ENCODE measurements at places on chromosomes 6 and 20. TPM values are rescaled to one million over a fixed set of nuclear protein-coding genes. Genes with fewer than 3 reads are reported as not detected.

Gene SCGN
- total RNA-seq, result not detected

Gene RWDD2A
- total RNA-seq, result 1.5 TPM

DNA sequence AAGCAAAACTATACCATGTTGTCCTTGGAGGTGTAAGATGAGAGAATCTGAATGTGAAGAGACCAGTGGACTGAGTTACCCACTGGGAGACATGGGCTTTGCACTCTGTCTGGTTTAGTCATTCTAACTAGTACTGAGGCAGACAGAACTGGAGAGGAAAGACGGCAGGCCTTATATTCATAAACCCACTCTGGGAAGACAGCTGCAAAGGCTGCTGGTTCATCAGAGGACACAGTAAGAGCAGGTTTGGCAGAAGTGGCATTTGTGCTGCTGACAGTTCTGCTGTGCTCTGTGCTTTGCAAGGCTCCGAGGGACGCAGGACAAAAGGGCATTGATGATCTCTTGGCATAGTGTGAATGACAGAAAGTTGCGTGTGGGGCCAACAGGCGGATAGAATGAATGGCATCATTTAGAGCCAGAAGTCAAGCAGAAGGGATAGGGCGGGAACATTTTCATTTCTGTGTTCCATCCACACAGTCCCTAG lies 142.3 kb upstream of the TENT5A start:
- H3K4me3 ChIP-seq, result no peak overlapping the region
- no peaks in the 10 kb centered on the region for H3K27me3 ChIP-seq
- no peaks in the 10 kb centered on the region for H3K4me1 ChIP-seq
- no peak overlapping the region for H3K27ac ChIP-seq

- no peak for DNase-seq
- no peaks in the 10 kb centered on the region for H3K4me1 ChIP-seq
- H3K4me3 ChIP-seq, result no peak overlapping the region
- no peak overlapping the region for H3K27ac ChIP-seq
Observed at GRCh38 chr6:68628161-68628560, 6.9 kb upstream of the ADGRB3 start.

DNA sequence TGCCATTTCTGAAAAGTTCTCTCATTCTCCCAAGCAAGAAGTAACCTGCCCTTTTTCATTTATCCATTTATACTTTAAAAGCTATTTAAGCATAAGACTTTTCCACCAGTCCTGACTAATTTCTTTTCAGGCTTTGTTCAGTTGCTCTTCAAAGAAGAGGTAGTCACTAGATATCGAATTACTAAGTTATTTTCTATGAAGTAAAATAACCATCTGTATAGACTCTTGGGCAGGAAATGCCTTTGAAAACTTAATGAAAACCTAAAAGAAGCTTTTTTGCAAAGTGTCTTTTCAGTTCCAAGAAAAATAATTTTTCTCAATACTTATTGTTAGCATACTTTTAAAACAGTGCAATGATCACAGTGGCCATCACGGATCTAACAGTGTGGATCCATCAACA lies 31.3 kb upstream of the LAMP5 start:
- no peaks in the 10 kb centered on the region for H3K27me3 ChIP-seq
- no peaks in the 10 kb centered on the region for H3K36me3 ChIP-seq
- no peaks in the 10 kb centered on the region for H3K4me1 ChIP-seq
- no peak overlapping the region for H3K27ac ChIP-seq

DNA sequence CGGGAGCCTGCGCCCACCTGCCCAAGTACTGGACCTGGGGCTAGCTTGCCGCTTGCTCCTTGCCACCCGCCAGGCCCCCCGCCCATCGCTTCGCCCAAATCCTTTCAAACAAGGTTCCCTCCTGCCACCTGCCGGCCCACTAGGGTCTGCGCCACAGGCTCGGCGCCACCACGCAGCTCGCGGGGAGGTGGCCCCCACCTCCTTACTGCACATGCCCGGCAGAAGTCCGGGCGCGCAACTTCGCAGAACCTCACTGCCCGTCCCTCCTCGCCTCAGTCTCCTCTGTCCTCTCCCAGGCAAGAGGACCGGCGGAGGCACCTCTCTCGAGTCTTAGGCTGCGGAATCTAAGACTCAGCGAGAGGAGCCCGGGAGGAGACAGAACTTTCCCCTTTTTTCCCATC lies 11.2 kb downstream of the GNAS-AS1 start:
- DNase-seq, result peak; percentile 68
- H3K4me3 ChIP-seq, result peak overlapping the region; percentile 46
- peaks cover 41% of the 10 kb centered on the region for H3K27me3 ChIP-seq
- peaks cover 25% of the 10 kb centered on the region for H3K4me1 ChIP-seq

DNA sequence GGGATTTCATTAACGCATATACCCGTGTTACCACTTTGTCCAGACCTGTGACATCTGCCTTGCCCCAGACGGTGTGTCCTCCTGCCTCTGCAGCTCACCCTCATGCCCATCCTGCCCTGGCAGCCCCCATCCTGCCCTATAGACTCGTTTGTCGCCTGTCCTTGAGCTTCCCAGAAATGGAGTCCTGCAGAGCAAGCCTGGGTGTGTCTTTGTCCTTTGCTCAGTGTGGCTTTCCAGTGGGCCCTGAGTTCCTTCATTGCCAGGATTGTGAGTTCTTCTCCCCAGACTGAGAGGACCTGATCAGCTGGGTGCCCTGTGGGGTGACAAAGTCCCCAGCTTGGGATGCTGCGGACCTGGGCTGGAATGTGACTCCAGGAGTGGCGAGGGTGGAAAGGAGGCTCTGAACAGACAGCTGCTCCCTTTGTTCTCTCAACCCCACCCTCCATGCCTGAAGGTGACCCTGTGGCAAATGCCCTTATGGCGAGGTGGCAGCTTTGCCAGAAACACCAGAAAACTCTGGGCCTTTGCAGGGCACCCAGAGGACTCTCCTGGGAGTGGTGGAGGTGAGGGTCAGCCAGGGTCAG lies 2.4 kb upstream of the CST3 start:
- no peak overlapping the region for H3K27ac ChIP-seq
- DNase-seq, result no peak
- H3K27me3 ChIP-seq, result peaks cover 16% of the 10 kb centered on the region
- no peak overlapping the region for H3K4me3 ChIP-seq
- H3K36me3 ChIP-seq, result no peaks in the 10 kb centered on the region
